ENCODE measurements at places on chromosomes 2 and 18. TPM values are rescaled to one million over a fixed set of nuclear protein-coding genes. Genes with fewer than 3 reads are reported as not detected.

- DNase-seq, result no peak
- H3K36me3 ChIP-seq, result no peaks in the 10 kb centered on the region
- no peak overlapping the region for H3K4me3 ChIP-seq
- H3K27ac ChIP-seq, result no peak overlapping the region
- H3K27me3 ChIP-seq, result peaks cover 4% of the 10 kb centered on the region
These were observed 164.4 kb downstream of the ETAA1 start for GRCh38 chr2:67561457-67561965.

DNA sequence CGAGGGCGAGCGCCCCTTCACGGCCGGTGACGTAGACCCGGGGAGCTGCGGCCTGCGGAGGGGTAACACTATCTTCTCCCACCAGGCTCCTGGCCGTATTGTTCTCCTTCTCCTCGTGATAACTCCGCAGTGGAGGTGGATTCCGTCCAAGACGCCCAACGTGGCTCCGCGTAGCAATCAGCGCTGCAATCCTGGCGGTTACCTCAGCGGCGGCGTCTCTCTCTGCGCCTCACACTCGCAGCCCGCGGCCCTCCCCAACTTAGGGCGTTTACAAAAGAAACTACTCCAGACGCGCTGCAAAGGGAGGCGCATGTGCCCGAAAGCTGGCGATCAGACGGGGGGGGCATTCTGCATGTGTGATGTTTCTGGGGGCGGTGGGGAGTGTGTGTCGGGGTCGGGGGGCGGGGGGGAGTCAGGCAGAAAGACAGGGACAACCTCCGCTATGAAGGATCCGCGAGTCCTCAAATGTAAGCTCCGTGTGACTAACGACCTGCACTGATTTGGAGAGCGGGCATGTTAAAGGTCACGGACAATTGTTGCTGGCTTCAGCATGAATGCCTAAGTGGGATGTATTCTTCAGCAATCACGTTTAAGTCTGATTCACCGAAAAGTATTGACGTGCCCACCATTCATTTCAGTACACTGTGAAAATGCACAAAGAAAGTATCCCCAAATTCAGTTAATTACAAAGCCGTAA, 1.3 kb upstream of the ZNF516 start:
- H3K27me3 ChIP-seq, result no peaks in the 10 kb centered on the region
- peak overlapping the region; percentile 52 for H3K27ac ChIP-seq
- H3K36me3 ChIP-seq, result no peaks in the 10 kb centered on the region

DNA sequence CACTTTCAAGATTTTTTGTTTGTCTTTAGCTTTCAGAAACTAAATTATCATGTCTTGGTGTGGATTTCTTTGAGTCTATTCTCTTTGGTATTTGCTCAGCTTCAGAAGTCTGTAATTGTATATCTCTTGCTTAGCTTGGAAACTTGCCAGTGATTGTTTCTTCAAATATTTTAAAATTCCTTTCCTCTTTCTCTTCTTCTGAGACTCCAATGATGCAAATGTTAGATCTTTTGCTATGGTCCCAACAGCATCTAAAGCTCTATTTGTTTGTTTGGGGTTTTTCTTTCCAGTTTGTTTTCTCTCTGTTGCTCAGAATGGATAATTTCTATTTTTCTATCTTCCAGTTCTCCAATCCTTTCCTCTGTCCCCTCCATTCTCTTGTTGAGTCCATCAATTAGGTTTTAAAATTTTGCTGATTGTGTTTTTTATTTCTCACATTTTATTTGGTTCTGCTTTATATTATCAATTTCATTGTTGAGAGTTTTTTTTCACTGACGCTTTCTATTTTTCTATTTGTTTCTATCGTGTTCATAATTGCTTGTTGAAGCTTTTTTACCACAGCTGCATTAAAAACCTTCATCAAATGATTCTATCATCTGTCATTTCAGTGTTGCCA, 81.5 kb upstream of the DAPL1 start:
- no peak for DNase-seq
- H3K27ac ChIP-seq, result no peak overlapping the region
- H3K4me3 ChIP-seq, result no peak overlapping the region
- no peaks in the 10 kb centered on the region for H3K27me3 ChIP-seq
- H3K4me1 ChIP-seq, result no peaks in the 10 kb centered on the region

DNA sequence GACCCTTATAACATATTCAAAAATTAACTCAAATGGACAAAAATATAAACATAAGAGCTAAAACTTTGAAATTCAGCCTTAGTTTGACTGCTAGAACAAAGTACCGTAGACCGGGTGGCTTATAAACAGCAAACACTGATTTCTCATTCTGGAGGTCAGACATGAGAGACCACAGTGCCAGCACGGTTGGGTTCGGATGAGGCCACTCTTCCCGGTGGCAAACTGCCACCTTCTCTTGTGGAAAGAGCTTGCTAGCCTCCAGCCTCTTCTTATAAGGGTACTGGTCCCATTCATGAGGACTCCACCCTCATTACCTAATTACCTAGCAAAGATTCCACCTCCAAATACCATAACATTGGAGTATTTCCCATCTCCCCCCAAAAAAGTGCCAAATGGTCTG, 91.3 kb downstream of the FAM210A start:
- no peak for DNase-seq
- no peaks in the 10 kb centered on the region for H3K36me3 ChIP-seq
- no peaks in the 10 kb centered on the region for H3K27me3 ChIP-seq

GRCh38 chr2:120442923-120443571, 97.1 kb downstream of the INHBB start:
- H3K4me3 ChIP-seq, result peak overlapping the region; percentile 56
- peak overlapping the region; percentile 43 for H3K27ac ChIP-seq
- no peaks in the 10 kb centered on the region for H3K27me3 ChIP-seq
- peaks cover 10% of the 10 kb centered on the region for H3K4me1 ChIP-seq

DNA sequence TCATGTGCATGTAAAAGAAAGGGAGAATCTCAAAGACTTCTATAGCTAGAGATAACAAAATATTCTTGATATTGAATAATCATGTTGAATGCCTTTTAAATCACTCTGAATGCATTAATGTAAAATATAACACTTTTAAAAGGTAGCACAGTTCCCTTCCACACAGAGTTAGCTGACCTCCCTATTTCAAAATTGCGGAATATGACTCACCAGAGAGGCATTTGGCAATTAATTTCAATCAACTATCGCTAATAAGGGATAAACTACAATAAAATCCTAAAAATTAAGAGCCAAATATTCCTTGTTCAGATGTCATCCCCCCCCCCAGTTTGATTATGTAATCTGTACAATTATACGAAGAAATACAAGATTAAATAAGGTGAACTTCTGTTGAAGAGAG, 29.3 kb downstream of the ZC3H15 start:
- no peaks in the 10 kb centered on the region for H3K27me3 ChIP-seq
- H3K4me3 ChIP-seq, result no peak overlapping the region
- H3K4me1 ChIP-seq, result no peaks in the 10 kb centered on the region

- H3K4me1 ChIP-seq, result no peaks in the 10 kb centered on the region
- H3K27ac ChIP-seq, result no peak overlapping the region
- no peak for DNase-seq
These were observed 134.4 kb upstream of the APCDD1 start for GRCh38 chr18:10319914-10320600.

GRCh38 chr2:65377556-65378192, 54.7 kb downstream of the SPRED2 start:
- no peaks in the 10 kb centered on the region for H3K36me3 ChIP-seq
- H3K27me3 ChIP-seq, result no peaks in the 10 kb centered on the region
- H3K27ac ChIP-seq, result 0 out of 2 replicates have a peak overlapping the region, but pooled peaks have one; percentile 2
- DNase-seq, result no peak
- H3K4me1 ChIP-seq, result peaks cover 56% of the 10 kb centered on the region

- no peaks in the 10 kb centered on the region for H3K27me3 ChIP-seq
- no peak overlapping the region for H3K27ac ChIP-seq
- H3K4me1 ChIP-seq, result no peaks in the 10 kb centered on the region
- no peaks in the 10 kb centered on the region for H3K36me3 ChIP-seq
These were observed 33.6 kb upstream of the RND3 start for GRCh38 chr2:150520887-150521664.

DNA sequence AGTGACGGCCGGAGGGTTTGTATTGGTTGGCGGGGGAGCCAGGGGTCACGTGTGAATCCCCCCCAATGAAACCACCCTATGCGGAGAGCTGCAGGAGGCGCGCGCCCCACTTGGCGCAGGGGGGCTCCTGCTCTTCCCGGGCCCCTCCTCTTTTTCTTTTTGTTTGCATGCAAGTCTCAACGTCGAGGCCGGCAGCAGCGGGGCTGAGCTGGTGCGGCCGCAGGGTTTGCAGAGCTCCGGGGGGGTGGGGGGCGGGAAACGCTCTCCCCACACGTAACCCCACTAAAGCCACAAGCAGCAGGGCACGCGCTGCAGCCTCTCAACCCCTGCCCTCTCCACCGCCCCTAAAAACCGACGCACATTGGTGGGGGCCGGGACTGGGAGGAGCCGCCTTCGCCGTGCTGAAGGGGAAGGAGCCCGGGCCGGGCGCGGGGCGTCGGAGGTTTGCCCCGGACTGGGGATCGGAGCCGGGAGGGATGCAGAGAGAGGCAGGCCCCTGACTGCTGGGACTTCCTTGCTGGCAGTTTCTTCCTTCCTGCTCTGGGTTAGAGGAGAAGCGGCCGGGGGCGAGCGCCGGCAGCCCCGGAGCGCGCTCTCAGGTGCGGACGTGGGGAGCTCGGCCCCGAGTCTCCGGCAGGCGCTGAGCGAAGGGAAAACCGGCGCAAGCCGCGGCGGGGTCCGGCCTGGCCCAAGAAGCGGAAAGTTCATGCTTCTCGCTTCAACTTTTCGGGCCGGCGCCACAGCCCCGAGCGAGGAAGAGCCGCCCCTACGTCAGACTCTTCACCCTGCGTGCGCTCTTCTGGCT, 864 bp downstream of the LBH start:
- DNase-seq, result no peak
- H3K4me1 ChIP-seq, result no peaks in the 10 kb centered on the region
- H3K27me3 ChIP-seq, result peaks cover 12% of the 10 kb centered on the region
- no peaks in the 10 kb centered on the region for H3K36me3 ChIP-seq
- H3K4me3 ChIP-seq, result no peak overlapping the region
- no peak overlapping the region for H3K27ac ChIP-seq

- H3K4me1 ChIP-seq, result no peaks in the 10 kb centered on the region
- no peaks in the 10 kb centered on the region for H3K27me3 ChIP-seq
- no peak overlapping the region for H3K27ac ChIP-seq
- DNase-seq, result no peak
- no peak overlapping the region for H3K4me3 ChIP-seq
These were observed 82.6 kb upstream of the RGPD5 start for GRCh38 chr2:109711230-109712122.

GRCh38 chr18:24003288-24003687, 11.3 kb upstream of the TTC39C start:
- H3K36me3 ChIP-seq, result no peaks in the 10 kb centered on the region
- peaks cover 7% of the 10 kb centered on the region for H3K4me1 ChIP-seq
- H3K27me3 ChIP-seq, result no peaks in the 10 kb centered on the region
- no peak overlapping the region for H3K27ac ChIP-seq
- no peak overlapping the region for H3K4me3 ChIP-seq
- no peak for DNase-seq

- H3K36me3 ChIP-seq, result no peaks in the 10 kb centered on the region
- H3K27ac ChIP-seq, result no peak overlapping the region
- no peak overlapping the region for H3K4me3 ChIP-seq
- DNase-seq, result no peak
- H3K27me3 ChIP-seq, result no peaks in the 10 kb centered on the region
These were observed 117.9 kb upstream of the PPP1CB start for GRCh38 chr2:28633746-28634145.

GRCh38 chr18:35076135-35076924, 35.1 kb downstream of the MAPRE2 start:
- no peak overlapping the region for H3K27ac ChIP-seq
- H3K36me3 ChIP-seq, result no peaks in the 10 kb centered on the region
- DNase-seq, result no peak
- H3K4me1 ChIP-seq, result 0 out of 2 replicates have a peak, but pooled peaks cover 2% of the 10 kb centered on the region
- H3K27me3 ChIP-seq, result no peaks in the 10 kb centered on the region

DNA sequence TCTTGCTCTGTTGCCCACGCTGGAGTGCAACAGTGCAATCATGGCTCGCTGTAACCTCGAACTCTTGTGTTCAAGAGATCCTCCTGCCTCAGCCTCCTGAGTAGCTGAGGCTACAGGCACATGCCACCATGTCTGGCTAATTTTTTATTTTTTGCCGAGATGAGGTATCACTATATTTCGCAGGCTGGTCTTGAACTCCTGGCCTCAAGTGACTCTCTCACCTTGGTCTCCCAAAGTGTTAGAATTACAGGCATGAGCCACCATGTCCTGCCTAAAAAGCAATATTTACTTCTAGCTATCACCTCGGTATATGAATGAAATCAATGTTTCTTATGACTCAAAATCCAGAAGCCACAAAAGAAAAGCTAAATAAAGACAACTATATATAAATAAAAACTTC, 2.2 kb downstream of the BUB1 start:
- peaks cover 34% of the 10 kb centered on the region for H3K4me1 ChIP-seq
- no peaks in the 10 kb centered on the region for H3K27me3 ChIP-seq
- H3K36me3 ChIP-seq, result peaks cover 33% of the 10 kb centered on the region
- H3K4me3 ChIP-seq, result no peak overlapping the region

- DNase-seq, result no peak
- no peak overlapping the region for H3K4me3 ChIP-seq
- H3K27ac ChIP-seq, result no peak overlapping the region
- H3K27me3 ChIP-seq, result no peaks in the 10 kb centered on the region
- no peaks in the 10 kb centered on the region for H3K36me3 ChIP-seq
These were observed 204.6 kb upstream of the SMAD7 start for GRCh38 chr18:49155410-49155809.

GRCh38 chr2:105858868-105859693, 114.4 kb downstream of the NCK2 start:
- no peaks in the 10 kb centered on the region for H3K36me3 ChIP-seq
- H3K27ac ChIP-seq, result no peak overlapping the region
- H3K4me3 ChIP-seq, result no peak overlapping the region
- H3K27me3 ChIP-seq, result no peaks in the 10 kb centered on the region
- DNase-seq, result no peak
- H3K4me1 ChIP-seq, result peaks cover 36% of the 10 kb centered on the region

DNA sequence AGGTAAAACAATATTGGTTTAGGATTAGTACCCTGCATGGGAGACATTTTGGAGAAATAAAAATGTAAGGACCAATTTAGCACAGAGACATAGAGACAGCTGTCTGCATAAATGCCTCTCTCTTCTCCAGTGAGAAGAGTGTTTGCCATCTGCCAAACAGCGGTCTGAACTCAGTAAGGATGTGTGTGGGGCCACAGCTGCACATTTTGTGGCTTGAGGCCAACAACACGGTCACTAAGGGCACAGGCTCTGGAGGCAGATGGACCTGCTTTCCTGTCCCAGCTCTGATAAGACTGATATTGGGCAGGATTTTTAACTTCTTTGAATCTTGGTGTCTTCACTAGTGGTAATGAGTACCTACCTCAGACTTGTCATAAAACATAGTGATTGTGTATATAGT, 10.2 kb downstream of the ZBTB14 start:
- H3K27ac ChIP-seq, result no peak overlapping the region
- H3K36me3 ChIP-seq, result no peaks in the 10 kb centered on the region
- no peak for DNase-seq
- no peak overlapping the region for H3K4me3 ChIP-seq
- no peaks in the 10 kb centered on the region for H3K4me1 ChIP-seq
- H3K27me3 ChIP-seq, result no peaks in the 10 kb centered on the region

- no peak overlapping the region for H3K27ac ChIP-seq
- DNase-seq, result no peak
- H3K36me3 ChIP-seq, result no peaks in the 10 kb centered on the region
- peaks cover 10% of the 10 kb centered on the region for H3K4me1 ChIP-seq
These were observed 149.6 kb downstream of the ESCO1 start for GRCh38 chr18:21450913-21451312.

GRCh38 chr2:236558036-236558435, 11.6 kb upstream of the ACKR3 start:
- no peak overlapping the region for H3K27ac ChIP-seq
- no peaks in the 10 kb centered on the region for H3K36me3 ChIP-seq
- no peak for DNase-seq
- H3K4me3 ChIP-seq, result no peak overlapping the region

The ATOH8 gene
- 0.74 TPM for total RNA-seq

The RPRM gene
- not detected for total RNA-seq

The CSRNP3 gene
- 0.05 TPM for total RNA-seq

The CFAP210 gene
- total RNA-seq, result not detected

The KLHL41 gene
- total RNA-seq, result 0.15 TPM

The ANTXR1 gene
- total RNA-seq, result 25.7 TPM

The GRB14 gene
- 6.3 TPM for total RNA-seq

The CNRIP1 gene
- not detected for total RNA-seq
